Fibroblast of lung (primary cell): ENCODE measurements at places on chromosomes 7 and 10.

- DNase-seq, result no peak
Observed at GRCh38 chr7:73437621-73438416, 4.2 kb downstream of the FZD9 start.

GRCh38 chr7:44977959-44978335 lies 868 bp downstream of the MYO1G start:
- DNase-seq, result no peak

DNA sequence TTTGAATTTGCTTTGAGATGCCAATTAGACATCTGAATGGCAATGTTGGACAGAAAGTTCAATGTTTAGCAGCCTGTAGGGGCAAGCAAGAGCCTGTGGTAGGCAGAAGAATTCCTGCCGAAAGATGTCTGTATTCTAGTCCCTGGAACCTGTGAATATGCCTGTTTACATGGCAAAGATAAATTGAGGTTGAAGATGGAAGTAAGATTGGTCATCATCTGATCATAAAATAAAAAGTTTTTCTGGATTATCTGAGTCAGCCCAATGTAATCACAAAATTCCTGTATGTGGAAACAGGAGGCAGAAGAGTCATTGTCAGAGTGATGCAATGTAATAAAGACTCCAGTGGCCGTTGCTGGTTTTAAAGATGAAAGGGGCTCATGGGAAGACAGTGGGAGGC lies 430.5 kb downstream of the MDFIC start:
- DNase-seq, result peak; percentile 57

- DNase-seq, result no peak
Observed at GRCh38 chr10:52135101-52135500, 179.0 kb upstream of the DKK1 start.

DNA sequence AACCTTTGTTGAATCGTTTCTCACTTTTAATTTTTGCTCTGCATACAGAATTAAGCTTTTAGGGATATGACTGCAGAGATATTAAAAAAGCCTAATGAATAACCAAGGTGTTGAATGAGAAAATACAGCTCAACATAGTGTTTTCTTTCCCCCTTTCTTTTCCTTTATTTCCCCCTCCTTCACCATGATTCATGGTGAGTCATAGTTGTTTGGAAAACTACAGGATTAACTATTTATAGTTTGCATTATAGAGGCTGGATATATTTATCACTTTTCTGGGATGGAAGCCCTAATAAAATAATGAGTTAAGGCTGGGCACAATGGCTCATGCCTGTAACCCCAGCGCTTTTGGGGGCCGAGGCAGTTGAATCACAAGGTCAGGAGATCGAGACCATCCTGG lies 115.0 kb downstream of the DNAJB9 start:
- peak; percentile 11 for DNase-seq

DNA sequence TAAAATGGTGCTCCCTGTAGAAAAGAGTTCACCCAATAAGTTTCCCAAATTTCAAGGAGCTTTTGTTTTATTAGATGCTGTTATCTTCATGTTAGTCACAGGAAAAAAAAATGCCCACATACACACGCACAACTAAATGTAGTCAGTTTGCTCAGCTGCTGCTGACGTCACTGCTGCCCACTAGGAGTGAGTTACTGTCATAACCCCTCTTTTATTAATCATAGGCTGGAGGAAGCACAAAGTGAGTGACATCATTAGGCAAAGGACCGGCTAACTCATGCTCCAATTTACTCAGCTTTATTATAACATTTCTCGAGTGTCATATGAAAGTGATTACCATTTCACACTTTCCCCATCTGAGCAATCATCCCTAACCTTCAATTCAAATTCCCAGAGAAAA lies 6.7 kb upstream of the INHBA start:
- DNase-seq, result peak; percentile 88

- DNase-seq, result no peak
Observed at GRCh38 chr7:55135462-55135861, 116.6 kb downstream of the EGFR start.

GRCh38 chr7:121279060-121279620 lies 49.7 kb upstream of the WNT16 start:
- DNase-seq, result no peak

DNA sequence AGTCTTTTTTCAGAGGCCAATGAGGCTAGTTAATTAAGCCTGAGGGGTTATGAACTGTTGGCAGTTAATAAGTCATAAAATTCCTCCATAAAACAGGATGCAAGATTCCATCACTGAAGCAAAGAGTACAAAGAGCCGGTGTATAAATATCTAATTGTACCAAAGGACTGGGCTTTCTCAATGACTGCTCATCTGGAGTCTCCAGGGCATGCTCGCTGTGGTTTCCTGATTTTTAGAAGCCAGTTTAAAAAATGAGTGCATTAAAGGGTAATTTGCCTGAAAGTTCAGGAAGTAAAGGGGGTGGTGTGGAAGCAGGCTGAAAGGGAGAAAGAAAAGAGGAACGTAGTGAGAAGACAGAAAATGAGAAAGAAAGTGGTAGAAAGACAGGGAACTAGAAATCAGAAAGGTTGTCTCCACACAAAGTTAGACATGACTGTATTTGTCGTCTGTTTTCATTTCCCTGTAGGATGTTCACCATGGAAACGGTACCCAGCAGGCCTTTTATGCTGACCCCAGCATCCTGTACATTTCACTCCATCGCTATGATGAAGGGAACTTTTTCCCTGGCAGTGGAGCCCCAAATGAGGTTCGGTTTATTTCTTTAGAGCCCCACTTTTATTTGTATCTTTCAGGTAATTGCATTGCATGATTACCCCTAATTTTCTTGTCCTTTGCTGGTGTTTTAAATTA lies 282.3 kb downstream of the TWIST1 start:
- DNase-seq, result peak; percentile 14

DNA sequence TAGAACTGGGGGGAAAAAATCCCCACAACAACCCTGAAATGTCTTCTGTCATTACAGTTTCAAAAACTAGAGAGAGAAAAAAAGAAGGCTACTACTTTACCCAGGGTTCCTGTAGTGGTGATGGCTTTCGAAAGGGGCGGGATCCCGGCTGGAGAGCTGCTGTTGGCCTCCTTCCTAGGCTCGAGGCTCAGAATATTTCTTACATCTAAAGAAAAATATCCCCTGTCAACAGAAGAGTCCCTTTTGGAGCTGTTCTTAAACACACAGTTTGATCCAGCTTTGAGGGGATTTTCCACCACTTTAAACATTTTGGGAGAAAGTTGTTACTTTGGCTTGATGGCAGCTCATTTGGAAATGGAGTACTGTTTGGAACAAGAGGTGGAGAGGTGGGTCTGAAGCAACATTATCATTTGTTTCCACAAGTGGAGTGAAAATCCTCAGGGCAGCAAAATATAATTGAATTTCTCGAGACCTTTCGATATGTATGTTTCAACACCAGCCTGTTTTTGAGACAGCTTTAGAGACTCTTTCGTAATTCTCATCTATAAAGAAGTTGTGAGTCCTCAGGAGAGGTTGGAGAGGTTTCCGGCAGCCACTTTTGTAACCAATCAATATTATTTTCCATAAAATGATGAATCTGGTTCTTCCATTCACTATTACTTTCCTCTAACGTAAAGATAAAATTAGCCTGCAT lies 5.1 kb downstream of the HOXA13 start:
- no peak for DNase-seq

GRCh38 chr7:142089035-142089434 lies 22.5 kb upstream of the MGAM2 start:
- DNase-seq, result no peak

GRCh38 chr7:108310351-108310750 lies 145.9 kb downstream of the NRCAM start:
- DNase-seq, result peak; percentile 67

- no peak for DNase-seq
Observed at GRCh38 chr10:82071231-82071630, 196.2 kb downstream of the NRG3 start.

DNA sequence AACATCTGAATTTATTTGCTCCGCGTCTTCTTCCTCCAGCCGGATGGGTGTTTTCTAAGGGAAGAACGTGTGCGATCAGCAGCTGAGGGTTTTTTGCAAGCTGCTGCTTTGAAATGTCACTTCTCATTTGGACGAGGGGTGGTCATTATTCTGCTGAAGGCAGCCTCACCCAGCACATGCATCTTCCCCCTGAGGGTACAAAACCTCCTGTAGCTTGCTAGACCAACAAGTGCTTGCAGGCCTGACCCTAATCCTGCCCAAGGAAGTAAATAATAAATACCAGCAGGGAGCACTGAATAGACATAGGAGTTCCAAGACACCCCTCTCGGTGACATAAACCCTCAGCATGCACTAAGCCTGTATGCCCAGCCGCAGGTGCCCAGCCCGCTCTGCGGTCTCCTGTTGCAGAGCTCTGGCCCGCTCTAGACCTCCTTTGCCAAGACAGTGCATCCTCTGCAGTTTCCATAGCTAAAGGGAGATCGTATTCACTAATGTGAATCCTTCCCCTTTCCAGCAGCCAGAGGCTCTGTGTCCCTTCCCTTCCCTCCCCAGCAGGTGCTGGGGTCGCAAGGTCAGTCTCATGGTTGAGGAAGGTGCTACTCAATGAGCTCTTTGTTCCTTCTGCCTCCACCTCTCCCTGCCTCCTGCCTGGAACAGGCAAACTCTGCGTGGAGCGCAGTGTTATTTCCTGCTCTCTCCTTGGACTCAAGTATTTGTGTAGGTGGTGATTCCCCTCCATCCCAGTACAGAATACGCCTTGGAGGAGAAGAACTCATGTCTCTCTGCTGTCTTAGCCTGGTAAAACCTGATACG lies 36.6 kb downstream of the SBDS start:
- no peak for DNase-seq

DNA sequence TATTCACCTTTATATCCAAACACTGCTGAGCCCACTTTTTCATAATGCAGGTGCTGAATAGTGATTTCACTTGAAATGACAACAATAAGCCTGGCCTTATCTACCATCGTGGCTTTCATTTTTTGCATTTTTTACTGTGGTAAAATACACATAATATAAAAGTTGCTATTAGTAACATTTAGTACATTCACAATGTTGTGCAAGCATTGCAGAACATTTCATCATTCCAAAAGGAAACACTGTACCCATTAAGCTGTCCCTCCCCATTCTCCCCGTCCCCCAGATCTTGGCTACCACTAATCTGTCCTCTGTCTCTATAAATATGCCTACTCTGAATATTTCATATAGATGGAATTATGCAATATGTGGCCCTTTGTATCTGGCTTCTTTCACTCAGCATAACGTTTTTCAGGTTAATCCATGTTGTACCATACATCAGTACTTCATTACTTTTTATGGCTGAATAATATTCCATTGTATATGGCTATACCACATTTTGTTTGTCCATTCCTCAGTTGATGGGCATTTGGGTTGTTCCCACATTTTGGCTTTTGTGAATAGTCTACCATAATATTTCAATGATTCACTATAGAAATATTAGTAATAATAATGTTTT lies 68.5 kb upstream of the ARID5B start:
- peak; percentile 73 for DNase-seq

GRCh38 chr7:50620433-50620832 lies 55.2 kb upstream of the DDC start:
- peak; percentile 30 for DNase-seq

- no peak for DNase-seq
Observed at GRCh38 chr10:84497978-84498377, 169.6 kb downstream of the CCSER2 start.

DNA sequence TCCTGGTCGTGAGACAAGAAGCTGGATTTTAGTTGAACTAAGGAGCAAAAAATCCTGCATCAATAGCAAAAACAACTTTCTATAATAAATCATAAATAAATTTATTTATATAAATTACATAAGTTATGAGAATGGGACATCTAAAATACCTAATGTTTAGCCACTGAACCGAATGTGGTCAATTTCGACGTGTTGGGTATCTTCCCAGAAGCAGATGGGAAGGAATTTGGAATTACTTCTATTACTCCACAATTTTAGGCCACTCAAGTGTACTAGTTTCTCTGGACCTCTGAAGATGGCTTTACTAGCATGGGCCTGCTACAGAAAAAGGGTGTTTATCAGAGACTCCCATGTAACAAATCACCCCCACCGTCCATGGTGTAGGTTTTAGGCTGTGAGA lies 172.0 kb downstream of the PRPF18 start:
- DNase-seq, result no peak
